ENCODE measurements at places on chromosomes 2 and 18.

DNA sequence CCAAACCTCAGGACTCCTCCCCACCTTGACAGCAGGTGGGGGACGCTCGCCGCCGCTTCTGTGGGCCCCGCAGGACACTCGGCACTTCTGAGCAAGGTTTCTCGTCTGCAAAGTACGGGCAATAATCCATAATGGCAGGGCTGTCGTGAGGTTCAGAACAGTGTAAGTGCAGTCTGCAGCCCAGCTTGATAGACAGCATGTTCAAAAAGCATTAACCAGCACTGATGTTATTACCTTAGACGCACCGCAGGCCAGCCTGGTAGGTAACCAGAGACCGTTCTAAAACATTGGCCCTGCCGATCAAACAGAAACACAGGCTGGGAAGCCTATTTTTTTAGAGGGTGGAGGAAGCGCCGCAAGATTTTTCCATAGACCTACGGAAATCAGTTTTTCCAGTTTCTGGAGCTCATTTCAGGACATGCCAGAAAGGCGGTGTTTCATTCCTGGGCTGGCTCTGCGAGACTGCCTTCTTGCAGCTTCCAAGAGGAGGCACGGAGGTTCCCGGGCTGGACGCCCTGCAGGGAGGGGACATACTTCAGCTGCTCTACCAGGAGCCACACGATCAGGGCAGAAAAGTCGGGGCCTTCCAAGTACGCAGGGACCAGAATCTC is 148.7 kb downstream of the TPO start:
- DNase-seq: no peak

GRCh38 chr2:184206045-184206444 is 392.3 kb upstream of the ZNF804A start:
- DNase-seq: no peak

DNA sequence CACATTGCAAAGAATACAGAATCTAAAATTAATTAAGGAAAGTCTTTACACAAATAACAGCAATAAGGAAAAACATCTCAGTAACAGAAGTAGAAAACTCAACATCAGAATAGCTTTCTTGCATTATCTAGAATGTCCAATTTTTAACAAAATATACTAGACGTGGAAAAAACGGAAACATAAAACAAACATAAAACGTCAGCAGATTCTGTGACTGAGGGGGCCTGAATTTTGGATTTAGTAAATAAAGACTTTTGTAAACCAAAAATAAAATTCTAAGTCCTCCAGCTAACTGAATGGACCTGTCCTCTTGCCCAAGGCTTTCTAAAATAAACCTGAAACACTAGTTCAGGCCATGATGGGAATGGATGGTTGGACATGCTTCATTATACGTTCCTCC is 773.5 kb upstream of the LRRTM1 start:
- no peak for DNase-seq

DNA sequence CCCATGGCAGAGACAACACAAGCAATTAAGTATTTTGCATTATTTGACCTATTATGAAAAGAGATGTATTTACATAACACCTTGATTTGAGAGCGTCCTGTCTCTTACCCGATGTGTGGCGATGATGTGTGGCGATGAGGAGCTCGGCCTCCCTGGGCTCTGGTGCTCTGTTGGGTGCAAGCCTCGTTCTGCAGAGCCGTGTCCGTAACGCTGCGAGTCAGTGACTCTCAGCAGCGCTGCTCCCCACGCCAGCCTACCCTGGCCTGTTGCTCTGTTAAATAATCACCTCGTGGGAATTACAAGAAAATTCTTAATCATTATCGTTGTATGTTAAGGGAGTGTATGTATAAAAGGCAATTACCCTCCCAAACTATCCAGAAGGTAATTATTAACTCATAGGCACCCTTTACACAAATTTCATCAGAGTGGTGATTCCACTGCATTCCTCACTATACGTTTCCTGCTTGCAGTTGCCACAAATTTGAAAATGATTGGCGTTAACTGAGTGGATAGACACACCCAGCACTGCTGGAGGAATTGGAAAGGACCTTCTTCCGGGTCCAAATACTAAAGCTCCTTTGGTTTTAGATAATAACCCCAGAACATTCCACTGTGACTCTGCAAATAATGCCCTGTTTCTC is 52.0 kb upstream of the NFATC1 start:
- no peak for DNase-seq

DNA sequence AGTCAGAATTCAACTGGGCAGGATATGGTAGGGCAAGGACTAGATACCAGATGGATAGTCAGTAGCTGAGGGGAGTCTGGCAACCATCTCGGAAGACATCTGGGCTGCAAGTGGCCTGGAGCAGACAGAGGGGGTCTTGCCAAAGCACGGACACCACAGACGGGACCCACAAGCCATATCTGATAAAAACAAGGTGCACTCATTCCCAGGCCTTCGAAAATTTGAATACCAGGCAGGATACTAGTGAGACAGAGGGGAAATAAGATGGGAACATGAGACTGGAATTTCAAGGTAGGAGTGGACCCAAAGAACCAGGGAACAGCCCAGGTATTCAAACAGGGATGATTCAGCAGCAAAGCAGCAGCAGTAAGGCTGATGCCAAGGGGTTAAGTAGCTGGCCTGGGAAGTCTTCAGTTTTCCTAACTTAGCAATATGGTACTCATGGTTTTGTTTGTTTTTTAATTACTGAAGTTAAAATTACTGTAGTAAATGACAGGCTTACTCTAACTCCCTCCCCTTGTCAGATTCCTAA is 144.9 kb upstream of the NCKAP5 start:
- no peak for DNase-seq

DNA sequence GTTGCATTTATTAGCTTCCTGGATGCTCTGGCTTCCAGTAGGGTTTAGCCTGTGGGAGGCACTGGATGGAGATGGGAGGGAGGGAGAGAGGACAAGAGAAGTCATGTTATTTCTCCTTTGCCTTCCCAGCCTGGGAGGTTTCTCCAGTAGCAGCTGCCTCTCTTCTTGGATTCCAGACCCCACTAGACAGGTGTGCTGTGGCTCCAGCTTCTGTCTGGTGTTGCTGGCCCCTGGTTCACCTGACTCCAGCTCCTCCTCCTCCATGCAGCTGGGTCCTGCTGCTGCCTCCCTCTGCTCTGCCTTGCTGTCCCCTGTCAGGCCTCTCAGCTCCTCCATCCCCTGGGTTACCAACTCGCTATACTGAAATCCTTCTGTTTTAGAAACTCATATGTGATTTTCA is 188.9 kb upstream of the TNP1 start:
- DNase-seq: no peak

GRCh38 chr2:32061430-32061829 is 1.9 kb upstream of the SPAST start:
- no peak for DNase-seq

DNA sequence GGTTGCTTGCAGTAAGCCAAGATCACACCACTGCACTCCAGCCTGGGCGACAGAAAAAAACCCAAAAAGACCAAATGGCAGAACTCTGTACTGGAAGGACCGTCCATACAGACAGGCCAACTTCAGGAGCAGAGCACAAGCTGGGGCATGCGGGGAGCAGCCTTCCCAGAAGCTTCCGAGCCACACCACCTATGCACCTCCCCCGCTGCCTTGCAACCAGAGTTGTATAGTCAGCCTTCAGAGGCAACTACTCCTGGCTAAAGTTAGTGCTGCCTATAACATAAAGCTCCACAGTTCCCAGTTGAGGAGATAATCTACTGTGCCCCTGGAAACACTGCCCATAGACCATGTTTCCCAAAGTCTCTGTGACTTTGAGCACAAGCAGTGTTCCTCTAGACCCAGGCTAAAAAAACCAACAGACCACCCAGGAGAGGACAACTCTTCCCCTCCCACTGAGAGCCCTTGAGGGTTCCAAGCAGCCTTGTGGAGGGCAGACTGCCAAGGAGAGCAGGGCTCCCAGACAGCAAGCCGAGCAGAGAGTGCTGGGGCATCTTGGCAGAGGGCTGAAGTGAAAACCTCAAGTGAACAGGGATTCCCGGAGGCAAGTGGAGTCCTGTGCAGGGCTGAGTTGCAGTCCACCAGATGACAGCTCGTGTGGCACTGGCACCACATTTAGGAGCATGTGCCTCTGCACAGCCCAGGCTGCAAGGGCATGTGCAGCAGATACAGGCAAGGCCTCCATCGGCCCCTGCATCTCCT is 6.8 kb downstream of the SFT2D3 start:
- no peak for DNase-seq

GRCh38 chr2:69022548-69022947 is 9.6 kb downstream of the ANTXR1 start:
- no peak for DNase-seq

GRCh38 chr2:27158468-27158867 is 9.7 kb downstream of the TCF23 start:
- no peak for DNase-seq

DNA sequence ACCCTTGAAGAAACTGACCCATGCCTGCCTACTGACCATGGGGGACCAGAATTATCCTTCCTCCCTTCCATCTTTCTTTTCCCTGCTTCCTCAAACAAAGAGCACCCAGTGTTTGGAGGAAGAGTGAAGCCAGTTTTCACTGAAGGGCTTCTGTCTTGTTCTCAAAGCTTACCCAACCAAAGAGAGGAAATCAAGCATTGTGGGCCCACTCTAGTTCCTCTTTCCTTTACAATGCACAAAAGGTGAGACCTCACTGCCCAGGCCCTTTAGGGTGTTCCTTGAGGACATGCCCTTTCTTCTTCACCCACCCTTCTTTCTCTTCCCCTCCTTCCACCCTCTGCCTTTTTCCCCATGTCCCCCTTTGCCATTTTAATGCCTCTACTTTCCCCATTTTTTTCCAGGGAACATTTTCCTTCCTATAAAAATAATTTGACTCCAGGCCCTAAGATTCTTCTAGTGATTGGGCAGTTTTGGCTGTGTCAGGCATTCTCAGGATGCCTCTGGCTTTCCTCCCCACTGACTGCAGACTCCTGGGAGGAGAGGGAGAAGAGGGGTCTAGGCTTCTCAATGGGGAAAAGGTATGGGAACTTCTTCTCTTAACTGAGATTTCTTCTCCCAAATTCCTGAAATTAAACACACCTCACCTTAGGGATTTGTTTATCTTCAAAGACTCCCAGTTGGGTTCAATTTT is 126.6 kb upstream of the RMDN2 start:
- DNase-seq: no peak

- peak; percentile 52 for DNase-seq
These were observed 52.6 kb upstream of the TMEM163 start for GRCh38 chr2:134771313-134771801.

DNA sequence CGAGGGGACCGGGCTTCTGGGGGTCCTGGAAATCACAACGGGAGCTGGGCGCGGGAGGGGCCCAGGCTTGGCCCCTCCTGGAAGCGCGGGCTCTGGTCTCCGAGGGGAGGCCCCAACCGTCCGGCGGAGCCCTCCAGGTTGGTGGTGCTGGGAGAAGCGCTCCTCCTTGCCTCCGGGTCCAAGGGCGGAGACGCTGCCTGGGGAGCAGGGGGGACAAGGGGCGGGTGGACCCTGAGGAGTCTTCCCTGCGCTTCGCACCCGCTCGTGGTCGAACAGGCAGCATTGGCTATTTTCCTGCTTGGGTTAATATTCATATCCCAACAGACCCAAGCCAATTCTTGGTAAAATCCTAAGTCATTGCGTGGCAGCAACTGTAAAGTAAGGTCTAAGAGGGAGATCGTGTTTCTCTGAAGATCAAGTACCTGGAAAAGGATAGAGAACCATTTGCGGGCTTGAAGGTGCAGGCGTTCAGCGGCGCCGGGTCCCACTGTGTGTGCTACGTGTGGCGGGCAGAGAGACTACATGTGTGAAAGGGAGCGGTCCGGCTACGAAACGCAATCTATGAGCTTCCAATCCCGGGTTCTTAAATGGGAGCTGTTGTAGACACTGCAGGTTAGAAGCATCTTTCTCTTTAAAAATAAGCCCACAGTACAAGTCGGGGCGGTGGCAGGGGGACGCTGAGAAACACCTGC is 805 bp downstream of the CIDEA start:
- no peak for DNase-seq

DNA sequence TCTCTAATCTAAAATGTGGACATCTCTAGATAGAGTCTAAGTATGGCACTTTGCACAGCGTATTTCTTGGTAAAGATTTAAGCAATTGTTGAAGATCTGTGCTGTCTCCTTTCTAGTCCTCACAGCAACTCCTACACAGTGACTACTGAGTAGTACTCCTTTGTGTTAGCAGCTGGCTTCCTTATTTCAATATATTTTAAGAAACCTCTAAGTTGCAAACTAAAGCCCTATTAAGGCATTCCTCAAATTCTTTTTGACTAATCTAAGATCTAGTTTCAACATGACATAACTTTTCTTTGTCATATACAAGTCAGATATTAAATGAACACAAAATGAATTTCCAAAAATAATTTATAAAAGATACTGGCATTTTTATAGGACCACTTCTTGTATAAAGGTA is 121.8 kb upstream of the DNAJC10 start:
- DNase-seq: peak; percentile 5

DNA sequence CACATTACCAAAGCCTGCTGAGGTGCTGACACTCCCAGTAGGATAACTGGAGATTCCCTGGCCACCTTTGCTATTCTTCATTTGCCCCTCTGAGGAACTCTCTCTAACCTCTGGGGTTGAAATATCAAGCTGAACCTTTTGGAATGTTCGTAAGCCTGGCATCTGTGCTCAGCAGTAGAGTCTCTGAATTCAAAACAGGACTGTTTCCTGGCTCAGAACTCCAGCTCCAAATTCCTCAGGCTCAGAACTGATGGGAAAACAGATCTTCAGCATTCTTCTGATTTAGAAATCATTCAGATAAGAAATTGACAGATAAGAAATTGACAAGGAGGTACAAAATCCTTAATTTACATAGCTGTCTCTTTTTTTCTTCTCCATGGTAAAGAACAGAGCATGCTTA is 22.2 kb upstream of the POU3F3 start:
- DNase-seq: no peak

- DNase-seq: no peak
These were observed 26.0 kb upstream of the GLI2 start for GRCh38 chr2:120709608-120710041.

DNA sequence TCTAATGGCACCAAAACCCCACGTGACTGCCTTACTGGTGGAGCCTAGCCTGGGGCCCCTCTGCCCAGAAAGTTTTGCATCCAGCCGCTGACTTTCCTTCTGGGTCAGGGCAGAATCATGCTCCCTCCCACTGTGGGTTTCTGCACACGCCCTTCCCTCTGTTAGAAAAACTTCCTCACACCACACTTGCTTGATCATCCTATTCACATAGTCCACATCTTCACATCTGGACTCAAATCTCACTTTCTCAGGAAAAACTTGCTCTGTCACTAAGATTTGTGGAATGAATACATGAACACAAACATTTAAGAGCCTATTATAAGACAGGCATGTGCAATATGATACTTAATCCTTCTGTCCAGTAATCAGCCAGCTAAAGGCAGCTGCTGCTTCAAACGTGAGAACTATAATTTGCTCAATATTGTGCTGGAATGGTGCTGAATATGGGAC is 274.7 kb downstream of the RND3 start:
- peak; percentile 18 for DNase-seq

GRCh38 chr2:206798000-206798399 is 32.6 kb downstream of the FASTKD2 start:
- DNase-seq: no peak

DNA sequence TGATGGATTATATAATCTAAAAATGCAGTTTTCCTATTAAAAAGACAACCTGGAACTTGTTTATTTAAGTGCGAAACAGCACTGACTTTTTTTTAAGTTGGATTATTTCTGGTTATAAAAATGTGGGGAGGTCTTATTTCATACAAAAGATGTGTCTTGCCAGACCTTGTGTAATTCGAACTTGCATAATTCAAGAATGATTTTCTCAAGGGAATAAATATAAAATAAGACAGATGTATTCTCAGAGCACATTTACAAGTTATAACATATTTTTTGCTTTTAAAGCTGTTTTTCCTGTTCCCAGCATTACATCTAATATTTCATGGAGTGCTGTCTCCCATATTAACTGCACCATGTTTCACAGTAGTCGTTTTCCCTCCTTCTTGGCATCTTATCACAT is 263.1 kb downstream of the CDH20 start:
- no peak for DNase-seq

GRCh38 chr2:102453501-102453900 is 19.5 kb upstream of the SLC9A4 start:
- no peak for DNase-seq
